ENCODE measurements at places on chromosomes 2 and 18.

GRCh38 chr2:186349508-186349907 is 136.6 kb upstream of the ZC3H15 start:
- no peak for DNase-seq

DNA sequence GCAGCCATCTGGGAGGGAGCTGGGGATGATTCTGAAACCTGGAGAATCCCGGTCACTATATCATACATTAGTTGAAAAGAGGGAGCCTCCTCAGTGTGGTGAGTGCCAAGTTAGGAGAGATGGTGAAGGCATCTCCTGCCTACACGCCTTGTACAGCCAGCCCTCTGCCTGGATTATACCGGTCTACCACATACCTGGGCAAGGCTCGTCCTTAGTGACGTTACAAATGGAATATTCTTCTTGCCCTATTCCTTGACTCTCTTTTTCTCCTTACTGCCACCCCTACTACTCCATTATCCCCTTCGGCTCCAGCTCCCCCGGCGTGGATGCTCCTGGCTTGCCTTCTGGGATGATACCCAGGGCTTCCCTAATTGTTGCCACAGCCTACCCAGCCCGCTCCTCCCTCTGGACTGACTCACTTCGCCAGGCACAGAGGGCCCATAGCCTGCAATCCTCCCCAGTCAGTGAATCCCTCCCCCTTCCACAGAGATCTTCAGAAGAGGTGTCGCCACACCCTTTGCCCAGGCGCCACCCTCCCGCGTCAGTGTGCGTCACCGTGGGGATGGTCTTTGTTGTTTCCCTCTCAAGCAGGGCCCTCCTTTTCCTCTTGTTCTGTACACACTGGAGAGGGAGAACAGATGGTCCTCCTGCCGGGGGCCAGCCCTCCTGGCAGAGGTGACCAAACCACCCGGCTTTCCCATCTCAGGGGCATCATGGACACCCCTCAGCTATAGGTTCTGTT is 115.2 kb upstream of the EPAS1 start:
- DNase-seq = no peak

DNA sequence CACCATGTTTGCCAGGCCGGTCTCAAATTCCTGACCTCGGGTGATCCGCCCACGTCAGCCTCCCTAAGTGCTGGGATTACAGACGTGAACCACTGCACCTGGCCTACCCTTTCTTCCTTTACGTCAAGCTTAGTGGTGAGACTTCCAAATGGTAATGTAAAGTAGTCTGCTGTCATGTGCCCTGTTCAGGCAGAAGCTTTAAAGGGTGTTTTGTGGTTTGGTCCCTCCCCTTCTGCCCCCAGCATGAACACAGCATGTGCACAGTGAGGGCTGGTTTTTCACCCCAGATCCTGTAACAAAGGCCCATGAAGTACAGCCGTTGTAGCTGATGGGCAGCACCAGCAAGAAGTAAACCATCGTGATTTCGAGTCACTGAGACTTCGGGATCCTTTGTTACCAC is 2.7 kb upstream of the DTYMK start:
- no peak for DNase-seq

GRCh38 chr18:76376225-76376624 is 118.8 kb downstream of the ZNF516 start:
- DNase-seq = no peak

DNA sequence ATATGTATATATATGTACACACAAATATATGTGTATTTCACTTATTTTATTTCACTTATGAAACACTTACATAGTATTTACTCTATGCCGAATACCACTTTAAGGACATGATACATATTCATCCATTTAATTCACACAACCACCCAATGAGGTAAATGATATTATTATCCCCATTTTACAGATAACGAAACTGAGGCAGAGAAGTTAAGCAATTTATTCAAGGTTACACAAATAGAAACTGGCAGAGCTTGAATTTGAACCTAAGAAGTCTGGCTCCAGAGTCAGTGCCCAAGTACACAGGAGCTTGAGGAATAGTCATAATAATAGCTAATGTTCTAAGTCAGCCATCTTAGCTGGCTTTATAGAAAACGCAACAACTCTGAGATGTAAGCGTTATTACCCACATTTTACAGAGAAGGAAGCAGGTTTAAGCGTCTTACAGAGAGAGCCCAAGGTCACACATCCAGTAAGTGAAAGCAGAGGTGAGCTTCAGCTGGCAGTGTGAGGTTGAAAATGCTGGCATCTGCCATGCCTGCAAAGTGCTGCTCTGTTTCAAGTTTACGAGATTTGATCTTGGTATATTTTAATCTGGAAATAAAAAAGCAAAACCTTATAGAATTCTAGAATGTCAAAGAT is 326.9 kb downstream of the LPIN1 start:
- no peak for DNase-seq

DNA sequence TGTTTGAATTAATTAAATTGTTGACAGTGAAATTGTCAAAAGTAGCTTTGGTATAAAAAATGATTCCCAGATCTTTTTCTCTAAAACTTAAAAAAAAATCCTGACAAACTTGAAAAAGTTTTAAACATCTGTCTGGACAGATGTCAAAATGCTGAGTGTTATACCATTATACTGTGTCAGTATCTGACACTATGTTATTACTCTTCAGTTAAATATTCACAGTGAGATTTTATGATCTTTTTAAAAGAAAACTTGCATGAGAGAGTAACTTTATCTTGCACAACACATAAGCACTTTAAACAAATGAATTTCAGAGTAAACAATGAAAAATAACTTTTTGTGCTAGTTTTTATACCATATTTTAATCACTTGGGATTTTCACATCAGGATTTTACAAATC is 167.4 kb downstream of the MEIS1 start:
- no peak for DNase-seq

Measured in activated naive CD8-positive, alpha-beta T cell treated with anti-CD3 and anti-CD28 coated beads, Interleukin-2, amount 50 U/mL, for 16 hours (primary cell).